ENCODE measurements at places on chromosomes 6 and 20.

DNA sequence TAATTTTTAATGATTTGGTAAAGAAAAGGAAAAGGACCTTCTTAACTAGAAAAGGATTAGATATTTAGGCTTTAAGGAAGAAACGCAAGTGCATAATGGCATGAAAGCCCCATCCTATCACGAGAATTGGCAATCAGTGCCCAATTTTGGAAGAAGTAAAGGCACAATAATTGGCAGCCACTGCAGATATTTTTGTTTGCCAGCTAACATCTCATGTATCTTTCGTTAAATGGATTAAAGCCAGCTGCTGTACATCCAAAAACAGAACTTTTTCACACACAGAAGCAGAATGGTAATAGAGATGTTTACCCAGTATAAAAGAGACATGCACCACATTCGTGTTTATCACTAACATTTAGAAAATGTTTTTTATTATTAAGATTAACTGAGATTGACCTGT is 180.3 kb downstream of the C6orf118 start:
- no peak overlapping the region for H3K27ac ChIP-seq
- H3K36me3 ChIP-seq, result no peaks in the 10 kb centered on the region
- no peaks in the 10 kb centered on the region for H3K4me1 ChIP-seq
- no peak for DNase-seq
- H3K4me3 ChIP-seq, result no peak overlapping the region

DNA sequence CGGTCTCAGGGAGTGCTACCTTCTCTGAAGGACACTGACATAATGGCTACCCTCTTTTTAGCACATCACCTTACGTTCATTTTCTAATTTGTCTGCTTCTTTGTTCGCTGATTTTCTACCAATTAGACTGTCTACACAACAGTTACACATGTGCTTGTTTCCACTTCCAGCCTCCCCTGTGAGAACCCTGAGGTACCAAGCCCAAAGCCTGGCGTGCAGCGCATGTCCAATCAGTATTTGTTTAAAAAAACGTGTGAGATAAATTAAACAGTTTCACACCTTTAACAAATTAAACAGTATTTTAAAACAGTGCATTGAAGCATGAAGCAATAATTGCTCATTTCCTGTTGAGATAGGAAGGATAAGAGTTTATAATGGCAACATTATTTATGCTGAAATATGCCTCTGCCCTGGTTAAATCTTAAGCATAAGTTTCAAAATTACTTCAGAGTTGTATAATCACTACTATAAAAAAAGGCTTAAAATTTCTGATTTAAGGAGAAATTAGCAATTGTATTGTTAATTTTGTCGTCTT is 88.9 kb downstream of the MAP3K5 start:
- no peak overlapping the region for H3K4me3 ChIP-seq
- no peaks in the 10 kb centered on the region for H3K36me3 ChIP-seq
- H3K4me1 ChIP-seq, result no peaks in the 10 kb centered on the region
- H3K27ac ChIP-seq, result no peak overlapping the region

DNA sequence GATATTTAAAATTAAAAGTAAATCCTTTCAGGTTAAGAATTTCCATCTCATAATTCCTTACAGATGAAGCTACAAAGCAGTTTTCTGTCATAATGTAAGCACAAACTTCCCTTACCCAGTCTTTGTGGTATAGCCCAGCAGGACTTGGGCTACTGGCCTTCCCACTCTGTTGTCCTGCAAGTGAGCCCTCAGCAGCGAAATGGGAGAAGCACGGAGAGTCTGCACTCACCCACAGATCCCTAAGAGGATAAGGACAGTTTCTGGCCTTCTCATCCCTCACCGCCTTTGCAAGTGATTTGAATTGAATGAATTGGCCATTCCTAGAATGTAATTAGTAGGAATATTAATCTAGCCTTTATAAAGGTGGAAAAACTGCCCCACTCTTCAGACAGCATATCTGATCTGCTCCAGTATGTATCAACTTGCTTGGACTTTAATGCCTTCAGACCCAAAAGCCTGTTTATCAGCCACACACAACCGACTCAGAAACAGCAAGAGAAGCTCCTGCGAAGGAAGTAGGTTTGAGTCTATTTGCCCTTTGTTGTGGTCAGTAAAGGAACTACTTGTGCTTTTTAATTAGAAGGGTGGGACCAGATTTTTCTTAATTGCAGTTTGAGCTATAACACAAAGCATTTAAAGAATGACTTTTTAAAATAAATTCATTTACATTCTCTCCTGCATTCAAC is 29.9 kb upstream of the PRDM1 start:
- H3K27ac ChIP-seq, result no peak overlapping the region
- H3K4me1 ChIP-seq, result peaks cover 16% of the 10 kb centered on the region
- DNase-seq, result no peak
- no peaks in the 10 kb centered on the region for H3K36me3 ChIP-seq
- no peaks in the 10 kb centered on the region for H3K27me3 ChIP-seq

DNA sequence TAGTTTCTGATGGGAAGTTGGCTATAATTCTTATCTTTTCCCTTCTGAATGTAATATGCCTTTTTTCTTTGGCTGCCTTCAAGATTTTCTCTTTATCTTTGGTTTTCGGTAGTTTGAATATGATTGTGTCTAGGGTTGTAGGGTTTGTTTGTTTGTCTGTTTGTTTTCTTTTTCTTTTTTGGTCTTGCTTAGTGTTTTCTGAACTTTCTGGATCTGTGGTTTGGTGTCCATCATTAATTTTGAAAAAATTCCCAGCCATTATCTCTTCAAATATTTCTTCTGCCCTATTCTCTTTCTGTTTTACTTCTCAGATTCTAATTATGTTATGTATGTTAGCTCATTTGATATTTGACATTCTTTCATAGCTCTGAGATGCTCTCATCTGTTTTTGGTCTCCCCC is 79.4 kb downstream of the CHMP4B start:
- no peaks in the 10 kb centered on the region for H3K36me3 ChIP-seq
- no peak overlapping the region for H3K4me3 ChIP-seq
- H3K27me3 ChIP-seq, result no peaks in the 10 kb centered on the region
- H3K4me1 ChIP-seq, result no peaks in the 10 kb centered on the region

DNA sequence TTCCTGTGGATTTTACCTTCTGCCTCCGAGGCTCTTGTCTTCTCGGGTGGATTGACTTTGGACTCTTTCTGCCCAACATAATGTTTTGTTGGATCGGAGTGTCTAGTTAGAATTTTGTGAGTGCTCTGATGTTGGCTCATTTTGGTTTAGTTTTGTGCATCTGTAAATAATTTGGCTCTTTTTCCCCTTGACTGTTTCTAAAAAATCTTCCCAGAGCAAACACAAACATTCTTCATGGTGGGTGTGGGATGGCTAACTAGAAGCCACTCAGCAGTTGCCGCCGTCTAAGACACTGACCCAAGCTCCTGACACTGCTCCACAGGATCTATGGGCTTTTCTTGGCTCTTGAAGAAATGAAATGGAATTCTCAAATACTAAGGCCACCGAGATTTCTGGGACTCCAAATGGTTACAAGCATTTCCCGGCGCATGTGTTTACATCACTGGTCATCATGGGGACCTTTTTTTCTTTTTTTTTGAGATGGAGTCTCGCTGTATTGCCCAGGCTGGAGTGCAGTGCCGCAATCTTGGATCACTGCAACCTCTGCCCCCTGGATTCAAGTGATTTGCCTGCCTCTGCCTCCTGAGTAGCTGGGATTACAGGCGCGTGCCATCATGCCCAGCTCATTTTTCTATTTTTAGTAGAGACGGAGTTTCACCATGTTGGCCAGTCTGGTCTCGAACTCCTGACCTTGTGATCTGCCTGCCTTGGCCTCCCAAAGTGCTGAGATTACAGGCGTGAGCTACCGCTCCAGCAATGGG is 92.0 kb upstream of the FRMD1 start:
- H3K4me3 ChIP-seq, result no peak overlapping the region
- H3K4me1 ChIP-seq, result no peaks in the 10 kb centered on the region
- no peak for DNase-seq
- H3K27me3 ChIP-seq, result no peaks in the 10 kb centered on the region
- H3K36me3 ChIP-seq, result no peaks in the 10 kb centered on the region
- H3K27ac ChIP-seq, result no peak overlapping the region

DNA sequence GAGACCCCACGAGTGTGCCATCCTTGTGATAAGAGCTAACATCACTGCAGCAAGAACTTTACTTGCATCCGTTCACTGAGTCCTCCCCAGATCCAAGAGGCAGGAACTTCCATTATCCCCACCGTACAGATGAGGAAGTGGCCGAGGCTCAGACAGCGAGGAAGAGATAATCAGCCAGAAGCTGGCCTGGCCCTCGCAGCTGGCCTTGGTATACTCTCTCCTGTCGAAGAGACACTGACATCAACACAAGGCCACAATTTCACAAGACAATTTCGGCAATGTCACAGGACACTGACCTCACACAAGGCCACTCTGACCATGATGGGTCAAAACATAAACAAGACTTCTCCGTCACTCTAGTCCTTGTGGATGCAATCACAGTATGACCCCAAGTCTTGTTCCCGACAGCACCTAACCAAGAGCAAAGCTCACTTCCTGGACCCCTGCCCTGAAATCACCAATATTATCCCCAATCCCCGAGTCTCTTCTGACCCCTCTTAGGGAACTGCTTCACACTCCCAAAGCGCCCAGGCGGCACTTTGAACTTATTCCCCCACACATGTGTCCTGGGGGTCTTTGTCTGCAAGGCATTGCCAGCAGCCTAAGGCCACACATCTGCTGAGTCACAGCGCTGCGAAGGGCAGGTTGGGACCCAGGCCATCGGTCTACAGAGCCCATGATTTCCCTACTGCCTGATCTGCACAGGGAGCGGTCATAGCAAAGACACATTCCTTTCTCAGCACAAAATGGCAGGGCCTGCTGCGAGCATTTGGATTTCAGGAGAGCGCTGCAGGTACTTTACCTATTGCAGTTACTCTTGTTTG is 14.8 kb upstream of the VAPB start:
- no peaks in the 10 kb centered on the region for H3K36me3 ChIP-seq
- H3K4me3 ChIP-seq, result no peak overlapping the region
- no peak overlapping the region for H3K27ac ChIP-seq
- H3K27me3 ChIP-seq, result peaks cover 15% of the 10 kb centered on the region
- DNase-seq, result no peak

DNA sequence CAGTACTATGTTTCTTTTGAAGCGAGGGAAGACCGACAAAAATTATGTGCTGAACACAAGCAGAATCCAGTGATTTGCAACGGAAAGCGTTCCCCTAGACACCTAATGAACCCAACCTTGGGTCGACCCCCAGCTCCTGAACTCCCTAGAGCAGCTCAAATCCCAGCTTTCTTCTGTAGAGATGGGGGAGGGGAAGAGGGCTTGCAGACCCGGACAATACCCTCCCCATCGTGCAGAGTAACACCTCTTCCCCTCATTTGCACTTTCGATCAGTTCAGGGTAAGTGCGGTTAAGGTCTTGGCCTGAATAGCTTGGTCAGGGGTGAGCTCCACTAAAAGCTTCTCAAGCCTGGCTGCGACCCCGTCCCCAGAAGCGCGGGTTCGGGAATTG is 404 bp downstream of the CEP162 start:
- DNase-seq, result no peak
- H3K27ac ChIP-seq, result no peak overlapping the region
- peak overlapping the region; percentile 68 for H3K4me3 ChIP-seq
- H3K36me3 ChIP-seq, result no peaks in the 10 kb centered on the region
- H3K4me1 ChIP-seq, result peaks cover 13% of the 10 kb centered on the region

DNA sequence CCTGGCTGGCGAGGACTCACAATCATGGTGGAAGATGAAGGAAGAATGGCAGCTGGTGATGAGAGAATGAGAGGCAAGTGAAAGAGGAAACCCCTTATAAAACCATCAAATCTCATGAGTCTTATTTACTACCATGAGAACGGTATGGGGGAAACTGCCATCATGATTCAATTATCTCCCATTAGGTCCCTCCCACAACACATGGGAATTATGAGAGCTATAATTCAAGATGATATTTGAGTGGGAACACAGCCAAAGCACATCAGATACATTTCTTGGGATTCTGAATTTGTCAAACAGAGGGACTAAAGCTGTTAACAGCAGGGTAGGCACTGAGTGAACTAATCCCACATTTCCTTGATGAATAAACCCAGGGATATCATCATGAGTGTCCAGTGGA is 116.2 kb upstream of the PLCB4 start:
- H3K27me3 ChIP-seq, result no peaks in the 10 kb centered on the region
- H3K4me3 ChIP-seq, result no peak overlapping the region
- H3K27ac ChIP-seq, result no peak overlapping the region

GRCh38 chr20:64156886-64157875 is 7.1 kb upstream of the MYT1 start:
- no peak overlapping the region for H3K4me3 ChIP-seq
- no peaks in the 10 kb centered on the region for H3K36me3 ChIP-seq
- H3K4me1 ChIP-seq, result no peaks in the 10 kb centered on the region
- peaks cover 26% of the 10 kb centered on the region for H3K27me3 ChIP-seq

DNA sequence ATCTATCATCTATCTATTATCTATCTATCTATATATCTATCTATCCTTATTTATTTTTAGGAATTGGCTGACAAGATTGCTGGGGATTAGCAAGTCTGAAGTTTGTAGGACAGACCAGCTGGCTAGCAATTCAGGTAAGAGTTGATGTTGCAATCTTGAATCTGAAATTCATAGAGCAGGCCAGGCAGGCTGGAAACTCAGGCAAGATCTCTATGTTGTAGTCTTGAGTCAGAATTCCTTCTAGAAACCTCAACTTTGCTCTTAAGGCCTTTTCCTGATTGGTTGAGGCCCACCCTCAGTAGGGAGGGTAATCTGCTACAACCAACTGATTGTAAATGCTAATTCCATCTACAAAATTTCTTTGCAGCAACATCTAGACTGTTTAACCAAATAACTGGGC is 19.2 kb downstream of the MAPK13 start:
- H3K4me3 ChIP-seq, result no peak overlapping the region
- H3K36me3 ChIP-seq, result no peaks in the 10 kb centered on the region
- H3K4me1 ChIP-seq, result peaks cover 26% of the 10 kb centered on the region
- H3K27ac ChIP-seq, result peak overlapping the region; percentile 7

DNA sequence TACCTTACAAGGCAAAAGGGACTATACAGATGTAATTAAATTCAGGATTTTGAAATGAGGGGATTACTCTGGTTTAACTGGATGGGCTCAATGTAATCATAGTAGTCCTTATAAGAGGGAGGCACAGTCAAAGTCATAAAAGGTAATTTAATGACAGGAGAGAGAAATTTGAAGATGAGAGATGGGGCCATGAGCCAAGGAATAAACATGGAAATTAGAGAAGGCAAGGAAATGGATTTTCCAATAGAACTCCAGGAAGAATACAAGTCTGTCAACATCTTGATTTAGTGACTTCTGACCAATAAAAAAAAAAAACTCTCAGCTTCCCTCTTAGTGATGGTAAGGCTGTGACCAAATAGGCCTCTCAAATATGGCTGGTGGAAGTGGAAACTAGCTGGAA is 101.9 kb upstream of the BEND3 start:
- no peak overlapping the region for H3K27ac ChIP-seq
- no peak overlapping the region for H3K4me3 ChIP-seq
- no peaks in the 10 kb centered on the region for H3K36me3 ChIP-seq
- H3K4me1 ChIP-seq, result peaks cover 6% of the 10 kb centered on the region
- H3K27me3 ChIP-seq, result no peaks in the 10 kb centered on the region
- no peak for DNase-seq
